Thyroid gland (tissue), 4 donors: ENCODE measurements at places on chromosomes 1 and 21. TPM values are rescaled to one million over a fixed set of nuclear protein-coding genes. Genes with fewer than 3 reads are reported as not detected.

DNA sequence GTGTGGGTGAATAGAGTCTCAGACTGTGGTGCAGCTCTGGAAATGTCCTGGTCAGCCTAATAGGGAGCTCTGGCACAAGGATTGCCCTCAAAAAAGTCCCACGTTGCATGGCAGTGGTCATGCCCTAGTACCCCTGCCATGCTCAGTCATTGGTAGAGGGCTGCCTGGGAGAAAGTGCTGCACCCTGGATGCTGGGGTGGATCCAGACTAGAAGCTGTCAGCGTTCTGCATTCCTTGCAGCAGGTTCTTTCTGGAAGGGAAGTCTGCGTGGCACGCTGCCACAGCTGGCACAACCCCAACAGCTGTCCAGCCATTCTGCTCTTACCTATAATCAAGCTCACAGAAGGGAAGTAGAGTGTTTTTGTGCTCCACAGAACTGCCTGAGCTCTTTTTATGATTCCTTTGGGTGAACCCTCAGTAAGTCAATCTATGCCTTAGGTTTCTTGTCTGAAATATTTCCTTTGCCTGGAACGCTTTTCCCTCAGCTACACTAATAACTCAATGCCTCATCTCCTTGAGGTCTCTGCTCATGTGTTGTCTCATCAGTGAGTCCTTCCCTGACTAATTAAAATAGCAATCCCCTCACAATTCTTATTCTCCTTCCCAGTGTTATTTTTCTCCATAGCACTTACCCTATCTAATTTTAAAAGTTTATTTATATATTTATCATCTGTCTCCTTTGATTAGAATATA, 61.5 kb upstream of the JAK1 start:
- H3K27me3 ChIP-seq = no peaks in the 10 kb centered on the region
- peak overlapping the region; percentile 48 for H3K27ac ChIP-seq
- no peaks in the 10 kb centered on the region for H3K36me3 ChIP-seq
- H3K4me3 ChIP-seq = no peak overlapping the region
- peak; percentile 94 for DNase-seq

- H3K27ac ChIP-seq = no peak overlapping the region
- DNase-seq = no peak
- no peaks in the 10 kb centered on the region for H3K27me3 ChIP-seq
- no peaks in the 10 kb centered on the region for H3K36me3 ChIP-seq
- H3K4me3 ChIP-seq = no peak overlapping the region
- no peaks in the 10 kb centered on the region for H3K4me1 ChIP-seq
Measured at GRCh38 chr21:27246741-27247140, 279.9 kb upstream of the ADAMTS5 start.

DNA sequence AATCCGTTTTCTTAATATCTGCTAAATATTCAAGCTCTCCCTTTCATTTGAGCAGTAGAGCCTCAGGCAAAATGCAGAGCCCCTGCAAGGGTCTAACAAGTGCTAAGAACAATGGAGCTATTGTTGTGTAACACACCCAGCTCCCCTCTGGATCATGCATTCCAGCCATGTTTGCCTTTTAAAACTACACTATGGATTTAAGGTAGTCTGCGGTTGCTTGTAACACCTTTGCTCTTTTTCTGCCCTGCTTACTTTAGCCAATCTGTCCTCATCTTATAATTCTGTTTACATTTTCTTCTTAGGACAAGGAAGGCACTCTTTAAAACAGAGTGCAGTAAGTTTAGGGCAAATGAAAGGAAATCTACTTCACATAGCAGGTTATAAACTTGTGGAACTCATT, 60.0 kb upstream of the C1orf105 start:
- H3K4me1 ChIP-seq = peaks cover 52% of the 10 kb centered on the region
- H3K27me3 ChIP-seq = no peaks in the 10 kb centered on the region
- H3K36me3 ChIP-seq = no peaks in the 10 kb centered on the region
- H3K4me3 ChIP-seq = no peak overlapping the region
- peak overlapping the region; percentile 1 for H3K27ac ChIP-seq

The COL24A1 gene
- 0.63 TPM for total RNA-seq
